ENCODE measurements at places on chromosomes 16 and 17.

GRCh38 chr16:30556125-30556473 lies 2.1 kb downstream of the ZNF764 start:
- DNase-seq: no peak

DNA sequence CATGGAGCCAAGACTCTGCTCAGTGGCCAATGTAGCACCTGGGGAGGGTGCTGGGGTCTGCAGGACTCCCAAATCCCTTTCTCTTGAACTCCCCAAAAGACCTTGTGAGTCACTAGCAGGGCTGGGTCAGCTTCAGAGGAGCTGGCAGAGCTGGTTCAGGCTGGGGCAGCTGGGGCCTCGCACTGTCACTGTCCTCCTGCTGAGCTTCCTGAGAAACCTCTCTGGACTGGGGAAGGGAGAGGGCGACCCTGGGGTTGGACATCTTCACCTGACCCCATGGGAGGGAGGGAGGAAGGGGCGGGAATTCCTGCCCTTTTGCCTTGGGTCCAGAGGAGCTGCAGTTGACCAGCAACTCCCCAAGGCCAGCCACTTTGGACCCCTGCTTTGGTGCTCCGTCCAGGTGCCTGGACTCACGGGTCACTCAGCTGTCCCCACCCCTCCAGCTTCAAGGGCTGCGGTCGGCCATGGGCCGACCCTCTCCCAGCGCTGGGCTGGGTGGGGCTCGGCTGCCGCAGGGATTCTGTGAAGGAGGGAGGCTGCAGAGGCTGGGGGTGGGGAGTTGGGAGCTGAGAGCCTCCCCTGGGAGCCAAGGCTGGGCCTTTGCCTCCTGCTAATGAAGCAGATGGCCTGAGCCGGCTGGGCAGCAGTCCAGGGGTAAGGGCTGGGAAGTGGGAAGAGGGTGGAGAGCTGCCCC lies 9.2 kb downstream of the FMNL1 start:
- DNase-seq: no peak

DNA sequence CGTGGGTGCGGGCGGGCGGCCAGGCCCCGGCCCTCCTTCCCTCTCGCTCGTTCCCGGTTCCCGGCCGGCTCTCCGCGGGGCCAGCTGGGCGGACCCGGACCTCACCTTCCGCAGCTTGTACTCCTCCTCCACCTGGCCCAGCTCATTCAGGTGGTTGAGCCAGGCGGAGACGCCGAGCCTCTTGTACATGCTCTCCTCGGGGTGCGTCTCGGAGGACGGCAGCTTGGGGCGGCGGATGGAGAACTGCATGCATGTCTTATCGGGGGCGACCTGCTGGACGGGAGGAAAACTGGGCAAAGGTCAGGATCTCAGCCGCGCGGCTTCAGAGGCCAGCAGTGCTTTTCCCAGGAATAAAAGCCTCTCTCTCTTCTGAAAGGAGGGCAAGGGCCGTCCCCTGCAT lies 85.4 kb downstream of the TBC1D16 start:
- DNase-seq: no peak

- no peak for DNase-seq
Observed at GRCh38 chr16:66590322-66590721, 11.1 kb downstream of the CMTM2 start.

DNA sequence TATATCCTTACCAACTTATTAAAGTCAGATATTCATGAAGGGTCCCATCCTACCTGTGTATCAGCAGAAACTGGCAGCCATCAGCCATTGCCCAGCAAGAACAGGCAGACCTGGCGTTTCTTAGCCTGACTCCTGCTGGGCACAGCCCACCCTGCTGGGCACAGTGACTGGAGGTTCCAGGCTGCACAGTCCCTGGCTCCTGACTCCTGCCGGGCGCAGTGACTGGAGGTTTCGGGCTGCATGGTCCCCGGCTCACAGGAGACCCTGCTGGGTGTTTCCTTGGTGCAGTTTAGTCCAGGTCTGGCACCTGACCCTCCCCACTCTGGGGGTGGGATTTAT lies 6.7 kb downstream of the TIMM22 start:
- no peak for DNase-seq

GRCh38 chr16:54118846-54119245 lies 167.7 kb downstream of the IRX3 start:
- DNase-seq: no peak

GRCh38 chr17:41925991-41926590 lies 4.3 kb upstream of the ODAD4 start:
- no peak for DNase-seq

DNA sequence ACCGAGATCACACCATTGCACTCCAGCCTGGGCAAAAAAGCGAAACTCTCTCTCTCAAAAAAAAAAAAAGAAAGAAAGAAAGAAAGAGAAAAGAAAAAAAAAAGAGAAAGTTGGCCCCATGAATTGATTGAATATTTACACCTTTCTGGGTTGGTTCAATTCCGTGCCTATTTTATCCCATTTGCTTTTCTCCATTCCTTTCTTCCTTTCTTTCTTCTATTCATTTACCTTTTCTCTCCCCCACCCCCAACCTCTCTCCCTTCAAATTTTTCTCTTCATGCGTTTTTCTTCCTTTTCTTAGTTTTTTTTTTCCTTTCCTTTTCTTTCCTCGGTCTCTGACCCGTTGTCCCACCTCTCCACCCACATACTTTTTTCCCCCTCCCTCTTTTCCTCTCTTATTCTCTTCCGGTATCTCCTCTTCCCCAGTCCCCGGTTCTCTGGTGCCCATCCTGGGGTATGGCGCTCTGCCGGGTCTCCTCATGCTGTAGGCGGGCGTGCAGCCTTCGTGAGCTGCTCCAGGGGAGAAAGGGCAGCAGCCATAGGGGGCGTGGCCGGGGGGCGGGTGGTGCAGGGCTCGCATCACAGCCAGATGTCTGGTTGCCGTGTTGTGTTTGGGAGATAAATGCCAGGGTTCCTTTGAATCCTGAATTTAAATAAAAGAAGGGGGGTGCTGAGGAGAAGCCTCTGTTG lies 5.3 kb upstream of the COL1A1 start:
- no peak for DNase-seq

DNA sequence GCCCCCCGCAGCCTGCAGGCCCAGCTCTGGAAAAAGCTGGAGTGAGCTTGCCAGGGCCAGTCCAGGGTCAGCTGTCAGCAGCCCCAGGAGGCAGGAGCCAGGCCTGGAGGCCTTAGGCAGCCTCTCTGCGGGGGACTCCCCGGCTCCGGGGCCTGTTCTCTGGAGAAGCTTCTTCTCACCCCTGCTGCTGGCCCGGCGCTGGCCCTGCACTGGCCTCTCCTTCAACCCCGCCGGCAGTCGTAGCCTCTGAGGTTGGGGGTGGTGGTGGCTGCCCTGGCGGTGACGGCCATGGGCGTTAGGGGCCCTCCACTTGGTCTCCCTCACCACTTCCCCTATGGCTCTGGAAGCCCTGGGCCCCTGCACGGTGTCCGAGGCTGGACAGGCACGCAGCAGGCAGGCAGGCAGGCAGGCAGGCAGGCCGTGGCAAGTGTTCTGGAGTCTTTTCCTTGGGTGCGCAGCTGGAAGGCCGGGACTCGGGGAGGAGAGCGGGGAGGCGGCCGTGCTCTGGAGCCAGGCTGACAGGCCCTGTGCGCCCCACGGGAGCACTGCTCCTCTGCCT lies 2.1 kb downstream of the FOXF1 start:
- DNase-seq: no peak

DNA sequence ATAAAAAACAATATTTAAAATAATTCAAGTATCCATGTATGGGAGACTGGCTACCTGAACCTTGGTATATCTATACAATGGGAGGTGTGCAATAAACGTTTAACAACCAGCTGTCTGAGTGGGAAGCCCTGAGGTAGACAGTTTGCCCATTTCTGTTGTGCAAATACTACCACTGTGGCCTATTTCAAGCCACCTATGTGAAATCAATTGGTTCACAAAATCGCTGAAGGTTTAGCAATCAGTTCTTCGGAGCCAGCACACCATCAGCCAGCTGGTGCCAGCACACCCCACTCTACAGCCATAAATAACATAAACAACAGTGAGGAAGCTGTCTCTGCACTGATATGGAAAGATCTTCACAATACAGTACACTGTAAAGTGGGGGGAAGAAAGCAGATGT lies 46.7 kb upstream of the KDM8 start:
- no peak for DNase-seq

DNA sequence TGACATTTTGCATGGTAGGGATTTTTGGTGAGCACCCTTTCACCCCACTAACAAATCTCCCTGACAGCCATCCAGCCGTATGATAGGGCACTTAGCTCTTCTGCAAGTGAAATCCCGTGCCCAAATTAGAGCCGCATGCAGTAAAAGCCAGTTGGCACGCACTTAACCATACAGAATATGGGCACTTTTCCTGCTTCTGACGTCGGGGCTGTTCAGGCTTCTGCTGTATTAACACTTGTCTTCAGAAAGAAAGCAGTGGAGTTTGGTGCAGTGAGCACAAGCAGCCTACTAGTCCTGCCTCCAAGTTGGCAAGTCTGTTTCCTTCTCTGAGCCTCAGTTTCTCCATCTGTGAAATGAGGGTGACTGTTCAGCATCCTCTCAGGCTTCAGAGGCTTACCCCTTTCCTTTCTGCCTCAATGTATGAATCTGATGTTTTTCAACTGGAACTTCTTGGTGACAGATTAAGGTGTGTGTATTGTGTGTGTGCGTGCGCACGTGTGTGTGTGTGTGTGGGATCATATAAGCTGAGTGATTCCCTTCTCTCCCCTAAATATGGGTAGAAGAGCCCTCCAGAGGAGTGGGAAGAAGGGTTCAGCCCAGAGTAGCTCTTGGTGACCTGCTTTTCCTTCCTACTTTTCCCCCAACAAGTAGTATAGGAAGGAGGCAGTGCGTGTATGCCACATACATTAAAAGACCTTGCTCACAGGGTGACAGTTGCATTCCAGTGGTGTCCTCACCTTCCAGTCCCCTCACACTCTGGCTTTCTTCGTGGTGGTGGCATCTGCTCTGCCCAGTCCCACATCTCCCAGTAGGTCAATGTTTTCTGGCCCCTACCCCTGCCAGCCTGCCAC lies 19.0 kb downstream of the IGF2BP1 start:
- DNase-seq: no peak

DNA sequence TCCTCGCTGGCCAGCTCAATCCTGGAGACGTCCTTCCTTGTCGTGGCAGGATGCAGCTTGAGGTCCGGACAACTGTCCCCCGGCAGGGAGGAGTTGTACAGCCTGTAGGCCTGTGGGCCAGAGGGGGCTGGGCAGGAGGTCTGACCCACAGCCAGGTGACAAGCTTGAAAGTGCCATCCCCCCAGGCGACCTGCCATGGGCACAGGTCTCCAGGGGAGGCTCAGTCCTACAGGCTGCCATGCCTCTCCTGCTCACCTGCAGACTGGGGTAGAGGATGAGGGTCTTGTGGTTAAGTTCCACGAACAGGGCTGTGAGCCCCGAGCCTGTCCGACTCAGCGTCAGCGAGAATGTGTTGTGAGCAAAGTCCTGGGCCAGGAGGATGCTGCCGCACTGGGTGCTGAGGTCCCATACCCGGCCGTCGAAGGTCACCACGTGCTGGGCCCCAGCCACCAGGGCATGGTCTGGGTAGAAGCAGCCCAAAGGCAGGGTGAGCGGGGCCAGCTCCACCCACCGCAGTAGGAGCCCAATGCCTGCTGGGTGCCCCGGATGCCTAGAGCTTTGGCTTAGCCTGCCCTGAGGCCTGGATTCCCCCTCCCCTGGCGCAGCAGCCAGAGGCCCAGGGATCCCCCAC lies 39.8 kb downstream of the RMI2 start:
- DNase-seq: no peak

GRCh38 chr17:6079155-6079888 lies 9.1 kb downstream of the WSCD1 start:
- no peak for DNase-seq

DNA sequence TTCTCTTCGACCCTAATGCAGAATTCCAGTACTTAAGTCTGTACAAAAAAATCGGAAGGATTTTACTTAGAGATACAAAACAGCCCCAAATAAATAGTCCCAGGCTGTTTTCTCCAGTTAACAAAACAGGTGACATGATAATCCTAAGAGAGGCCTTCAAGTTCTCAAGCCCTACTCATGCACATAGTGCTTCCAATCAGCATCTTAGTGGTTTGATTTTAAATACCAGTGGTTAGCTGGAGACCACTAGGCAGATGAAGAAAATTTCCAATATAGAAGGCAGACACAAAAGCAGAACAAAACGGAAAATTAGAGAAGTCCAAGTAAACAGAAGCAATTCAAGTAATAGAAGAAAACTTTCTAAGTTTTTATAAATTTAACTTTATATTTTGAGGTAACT lies 5.2 kb upstream of the OR4D2 start:
- DNase-seq: no peak

- no peak for DNase-seq
Observed at GRCh38 chr17:21019976-21020586, 22.7 kb downstream of the USP22 start.

GRCh38 chr16:4064950-4065352 lies 51.3 kb downstream of the ADCY9 start:
- DNase-seq: no peak

GRCh38 chr16:11133344-11133943 lies 122.6 kb downstream of the SOCS1 start:
- DNase-seq: no peak

GRCh38 chr16:61617219-61617783 lies 418.9 kb downstream of the CDH8 start:
- DNase-seq: no peak

All from omental fat pad (tissue), 4 donors.